ENCODE measurements at places on chromosomes 1 and 21. TPM values are rescaled to one million over a fixed set of nuclear protein-coding genes. Genes with fewer than 3 reads are reported as not detected.

DNA sequence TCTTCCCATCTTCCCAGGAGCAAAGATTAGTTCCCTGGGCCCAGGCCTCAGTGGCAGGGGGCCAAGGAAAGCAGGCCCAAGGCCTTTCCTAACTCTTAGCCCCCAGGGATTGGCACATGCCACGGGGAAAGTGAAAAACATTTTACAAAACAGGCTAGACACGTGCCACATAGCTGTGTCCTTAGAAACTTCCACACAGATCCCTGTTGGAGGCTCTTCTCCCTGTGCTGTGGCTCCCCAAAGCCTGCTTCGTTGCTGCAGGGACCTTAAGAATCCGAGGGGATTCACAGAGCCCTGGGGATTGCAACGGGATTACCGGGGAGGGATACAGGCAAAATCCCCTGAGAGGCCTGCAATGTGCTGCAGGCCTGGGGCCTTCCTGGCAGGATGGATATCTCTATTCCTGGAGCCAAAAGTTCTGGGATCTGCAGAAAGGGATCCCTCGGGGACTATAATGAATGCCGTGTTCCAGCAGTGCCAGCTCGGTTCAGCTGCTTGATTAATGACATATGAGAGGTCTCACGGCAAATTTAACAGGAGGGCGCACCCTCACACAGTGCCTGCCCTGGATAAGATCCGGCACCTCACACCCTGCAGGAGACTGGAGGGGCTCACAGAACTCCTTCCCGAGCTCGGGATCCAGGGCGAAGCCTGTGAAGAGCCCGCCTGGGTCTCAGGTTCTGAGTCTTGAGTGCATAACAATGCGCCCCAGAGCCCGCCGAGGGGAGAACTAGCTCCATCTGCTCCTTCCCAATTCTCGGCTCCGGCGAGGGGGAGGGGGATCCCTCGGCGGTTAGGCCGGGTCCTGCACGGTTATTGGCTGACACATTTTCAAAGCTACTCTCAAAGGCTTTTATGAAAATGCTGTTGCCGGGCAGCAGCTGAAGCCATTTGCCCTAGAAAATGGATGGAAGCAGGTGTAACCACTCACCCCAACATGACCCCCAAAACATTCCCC, 15.3 kb upstream of the RGS8 start:
- DNase-seq: no peak

- no peak for DNase-seq
These were observed 1.4 kb downstream of the RAVER2 start for GRCh38 chr1:64745986-64746940.

GRCh38 chr1:111709986-111710385, 29.2 kb downstream of the INKA2 start:
- DNase-seq: no peak

GRCh38 chr21:45570826-45571601, 28.8 kb upstream of the SLC19A1 start:
- DNase-seq: no peak

DNA sequence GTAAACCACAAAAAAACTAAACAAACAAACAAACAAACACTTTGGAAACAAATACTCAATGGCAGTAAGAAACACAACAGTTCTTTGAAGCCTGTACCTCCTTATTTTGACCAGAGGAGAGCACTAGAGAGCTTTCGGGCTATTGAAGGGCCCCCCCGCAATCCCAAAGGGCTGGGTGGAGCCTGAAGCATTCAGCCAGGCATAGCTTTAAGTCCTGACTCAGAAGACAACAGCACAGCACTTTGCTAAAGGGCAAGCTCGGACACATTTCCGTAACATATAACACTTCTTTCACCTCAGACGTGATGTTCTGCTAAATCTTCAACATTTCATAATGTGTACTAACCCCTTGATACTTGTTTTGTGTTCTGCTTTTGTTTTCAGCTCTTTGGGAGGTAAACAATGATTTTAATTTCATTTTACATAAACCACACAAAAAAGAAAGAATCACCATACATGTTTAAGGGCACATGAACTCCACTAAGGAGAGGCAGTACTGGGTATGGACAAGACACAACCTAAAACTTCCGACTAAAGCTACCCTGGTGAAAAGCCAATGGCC, 9.7 kb upstream of the SHCBP1L start:
- DNase-seq: no peak

DNA sequence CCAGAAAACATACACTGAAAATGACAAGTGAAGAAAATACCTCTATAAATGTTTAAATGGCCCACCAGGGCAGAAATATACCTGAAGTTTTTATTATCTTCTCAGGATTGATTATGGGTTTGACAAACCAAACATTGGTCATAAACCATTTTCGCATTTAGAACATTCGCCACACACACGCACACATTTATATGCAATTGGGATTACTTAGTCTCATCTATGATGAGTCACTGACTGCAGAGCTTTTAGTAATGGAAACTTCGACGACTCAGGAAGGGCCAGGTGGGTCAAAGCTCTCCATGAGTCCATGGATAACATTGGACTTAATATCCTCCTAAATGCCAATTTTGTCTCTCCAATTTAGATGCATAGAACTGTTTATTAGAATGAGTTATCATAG, 16.9 kb downstream of the NRDC start:
- DNase-seq: no peak

DNA sequence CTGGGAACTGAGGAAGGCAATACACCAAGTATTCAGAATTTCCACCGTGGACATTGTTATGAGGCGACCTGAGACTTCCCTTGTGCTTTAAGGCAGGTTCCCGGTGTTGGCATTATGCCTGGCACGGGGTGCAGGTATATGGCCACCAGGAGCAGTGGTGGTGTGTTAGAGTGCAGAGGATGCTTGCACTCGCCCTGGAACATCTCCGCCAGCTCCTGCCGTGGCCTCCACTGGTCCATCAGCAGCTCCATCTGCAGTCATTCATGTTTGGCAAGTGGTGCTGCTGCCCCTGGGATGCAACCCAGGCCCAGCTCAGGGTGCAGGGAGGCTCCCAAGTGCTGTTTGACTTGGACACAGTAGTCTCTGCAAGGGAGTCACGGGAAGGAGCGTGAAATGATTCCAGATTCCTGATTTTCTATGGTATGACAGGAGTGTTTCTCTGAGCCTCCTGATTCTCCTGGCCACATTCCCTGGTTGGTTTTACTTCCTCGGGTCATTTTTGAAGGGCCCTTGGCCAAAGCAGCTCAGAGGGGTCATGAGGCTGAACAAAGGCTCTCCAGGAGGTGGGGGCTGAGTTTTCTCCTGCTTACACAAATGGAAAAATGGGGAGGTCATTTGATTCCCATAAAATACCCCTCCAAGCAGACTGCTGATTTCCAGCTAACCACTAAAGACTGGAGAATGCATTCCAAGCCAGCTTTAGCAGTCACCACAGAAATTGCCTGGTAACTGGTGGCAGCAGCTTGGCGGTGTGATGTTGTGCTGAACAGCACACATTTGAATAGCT, 60.4 kb upstream of the PSEN2 start:
- no peak for DNase-seq

- DNase-seq: no peak
These were observed 17.4 kb downstream of the ADARB1 start for GRCh38 chr21:45091550-45092322.

DNA sequence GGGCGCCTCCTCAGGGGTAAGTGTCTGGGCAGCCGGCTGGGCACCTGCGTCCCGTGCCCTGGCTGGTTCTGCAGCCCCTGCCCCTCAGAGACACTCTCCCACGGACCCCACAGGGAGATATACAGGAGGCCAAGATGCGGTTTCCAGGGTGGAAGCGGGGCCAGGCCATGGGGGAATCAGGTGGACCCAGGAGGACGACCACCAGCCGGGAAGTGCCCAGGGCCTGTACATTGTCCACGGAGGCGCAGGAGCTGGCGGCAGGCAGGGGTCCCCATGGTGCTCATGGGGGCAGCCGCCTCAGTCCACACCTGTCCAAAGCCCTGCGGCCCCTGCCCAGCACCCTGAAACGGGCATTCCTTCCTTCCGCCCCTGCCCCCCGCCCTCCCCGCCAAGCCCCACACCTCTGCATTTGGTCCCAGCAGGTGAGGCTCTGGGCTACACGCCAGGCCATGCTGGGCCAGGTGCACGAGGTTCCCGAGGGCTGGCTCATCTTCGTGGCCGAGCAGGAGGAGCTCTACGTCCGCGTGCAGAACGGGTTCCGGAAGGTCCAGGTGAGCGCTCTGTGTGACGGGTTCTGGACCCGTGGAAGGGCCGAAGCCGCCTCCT, 36.7 kb downstream of the SLC19A1 start:
- peak; percentile 87 for DNase-seq

DNA sequence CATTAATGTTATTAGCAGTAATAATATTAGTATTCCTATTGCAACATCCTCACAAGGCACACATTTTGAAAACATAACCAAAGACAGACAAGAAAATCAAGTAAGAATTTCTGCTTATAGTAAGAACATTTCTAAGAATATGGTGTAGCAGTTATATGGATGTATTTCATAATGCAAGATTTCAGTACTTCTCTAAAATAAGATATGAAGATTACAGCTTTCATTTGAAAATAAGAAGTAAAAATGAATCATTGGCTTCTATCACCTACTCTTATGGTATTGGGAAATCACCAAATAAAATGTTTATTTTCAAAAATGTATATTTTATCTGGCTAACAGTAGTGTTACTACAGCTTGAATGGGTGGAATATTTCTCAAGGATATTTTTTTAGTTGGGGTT, 103.8 kb upstream of the USP25 start:
- no peak for DNase-seq

DNA sequence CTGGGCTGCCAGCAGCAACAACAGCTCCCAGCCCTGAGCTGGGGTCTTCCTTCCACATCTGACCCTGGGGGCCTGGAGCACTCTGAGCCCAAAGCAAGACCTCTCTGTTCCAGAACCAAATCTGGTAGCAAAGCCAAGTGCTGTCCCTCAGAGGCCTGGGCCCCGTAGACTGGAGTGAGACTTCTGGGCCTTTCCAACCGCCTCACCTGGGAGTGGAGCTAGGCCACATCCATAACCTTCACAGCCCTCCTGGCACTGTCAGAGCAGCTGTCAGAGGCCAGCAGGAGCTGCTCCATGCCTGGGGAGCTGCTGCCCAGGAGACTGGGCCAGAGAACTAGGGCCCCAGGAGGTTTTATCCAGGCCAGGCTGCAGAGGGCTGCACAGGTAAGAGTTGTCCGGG, 15.4 kb upstream of the SLC5A9 start:
- no peak for DNase-seq

DNA sequence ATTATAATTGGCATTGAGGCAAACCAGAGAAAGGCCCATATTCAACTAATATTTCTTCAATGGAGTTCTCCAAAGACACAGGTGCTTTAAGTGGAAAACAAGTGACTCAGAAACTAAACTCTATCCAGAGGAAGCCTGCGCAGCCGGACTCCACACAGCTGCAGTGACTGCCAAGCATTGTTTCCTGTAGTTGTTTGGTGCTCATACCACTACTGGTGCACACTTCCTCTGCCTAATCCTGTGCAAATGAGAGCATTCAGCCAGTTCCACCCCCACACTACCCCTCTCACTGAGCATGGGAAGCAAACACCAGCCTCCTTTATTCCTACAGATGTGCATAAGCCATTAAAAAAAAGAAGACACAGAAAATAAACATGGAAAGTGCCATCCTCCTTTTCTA, 102.9 kb downstream of the VAV3 start:
- no peak for DNase-seq

DNA sequence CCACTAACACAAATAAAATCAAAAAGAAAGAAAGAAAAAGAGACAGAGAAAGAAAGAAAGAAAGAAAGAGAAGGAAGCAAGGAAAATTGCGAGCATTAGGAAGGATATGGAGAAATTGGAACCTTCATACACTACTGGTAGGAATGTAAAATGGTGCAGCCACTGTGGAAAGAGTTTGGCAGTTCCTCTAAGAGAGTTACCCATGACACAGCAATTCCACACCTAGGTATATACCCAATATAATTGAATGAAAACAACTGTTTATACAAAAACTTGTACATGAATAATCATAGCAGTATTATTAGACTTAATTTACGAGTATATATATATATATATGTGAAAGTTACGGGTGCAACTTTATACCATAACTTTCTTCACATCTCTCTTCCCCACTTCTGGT, 4.1 kb upstream of the LYPD8 start:
- no peak for DNase-seq

GRCh38 chr1:202802998-202803932, 5.0 kb downstream of the KDM5B start:
- DNase-seq: no peak

- DNase-seq: no peak
These were observed 68.0 kb downstream of the LMX1A start for GRCh38 chr1:165288350-165289120.

GRCh38 chr1:77095236-77095635, 124.0 kb downstream of the PIGK start:
- DNase-seq: no peak

DNA sequence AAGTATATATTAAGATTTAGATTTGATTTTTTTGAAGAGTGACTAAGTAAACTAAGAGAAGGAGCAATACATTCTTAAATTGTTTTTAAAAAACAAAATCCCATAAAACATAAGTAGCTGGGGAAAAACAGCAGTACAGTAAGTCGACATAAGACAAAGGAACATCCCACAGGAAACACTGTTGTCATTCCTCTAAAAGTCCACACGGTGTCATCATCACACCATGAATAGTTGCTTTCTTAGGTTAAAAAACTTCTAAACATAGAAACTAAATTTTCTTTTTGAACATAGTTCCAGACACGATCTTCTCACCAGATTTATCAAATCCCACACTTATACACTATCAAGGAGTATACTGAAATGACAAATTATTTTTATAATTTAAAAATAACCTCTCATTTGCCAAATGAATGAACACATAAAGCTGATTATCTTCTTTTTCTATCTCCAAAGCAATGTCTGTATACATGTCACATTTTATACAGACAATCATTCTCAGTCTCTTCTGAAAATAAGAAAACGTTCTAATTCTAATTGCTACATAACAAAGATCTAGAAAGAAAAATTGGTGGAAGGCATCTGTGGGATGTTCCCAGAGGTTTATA, 15.8 kb downstream of the ODF2L start:
- no peak for DNase-seq

The OPTC gene
- not detected for total RNA-seq

The F5 gene
- not detected for total RNA-seq

The LIPI gene
- not detected for total RNA-seq

The WNT2B gene
- total RNA-seq: 6.0 TPM

The STK40 gene
- 63.7 TPM for total RNA-seq

The CELA3A gene
- not detected for total RNA-seq

The LRRIQ3 gene
- total RNA-seq: 0.23 TPM

The PTGFR gene
- total RNA-seq: 2.0 TPM

The PLA2G2D gene
- not detected for total RNA-seq

The FMO5 gene
- 1.8 TPM for total RNA-seq

The DVL1 gene
- 59.9 TPM for total RNA-seq

All from chondrocyte (in vitro differentiated cells).